ENCODE measurements at places on chromosomes 2 and 18.
A peak's percentile ranks its signal among the peaks of the same experiment; 100 is the strongest.

GRCh38 chr2:30026091-30027055 is 105.0 kb upstream of the ALK start:
- DNase-seq, result no peak

DNA sequence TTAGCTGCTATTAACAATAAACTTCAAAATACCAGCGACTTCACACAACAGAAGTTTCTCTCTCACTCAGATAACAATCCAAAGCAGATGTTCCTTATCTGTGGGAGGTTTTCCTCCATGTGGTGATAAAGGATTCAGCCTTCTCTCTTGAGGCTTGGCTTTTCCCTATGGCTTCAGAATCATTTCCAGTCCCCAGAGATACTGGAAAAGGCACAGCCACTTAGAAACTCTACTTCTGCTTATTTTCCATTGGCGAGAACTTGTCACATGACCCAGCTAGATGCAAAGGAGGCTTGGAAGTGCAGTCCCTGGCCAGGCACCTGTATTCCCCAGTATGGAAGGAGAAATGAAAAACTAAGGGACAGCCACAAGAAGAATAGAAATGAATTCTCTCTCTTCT is 344.8 kb downstream of the MTX2 start:
- DNase-seq, result no peak

- DNase-seq, result no peak
Observed at GRCh38 chr2:169714699-169715098, 18.9 kb upstream of the KLHL23 start.

DNA sequence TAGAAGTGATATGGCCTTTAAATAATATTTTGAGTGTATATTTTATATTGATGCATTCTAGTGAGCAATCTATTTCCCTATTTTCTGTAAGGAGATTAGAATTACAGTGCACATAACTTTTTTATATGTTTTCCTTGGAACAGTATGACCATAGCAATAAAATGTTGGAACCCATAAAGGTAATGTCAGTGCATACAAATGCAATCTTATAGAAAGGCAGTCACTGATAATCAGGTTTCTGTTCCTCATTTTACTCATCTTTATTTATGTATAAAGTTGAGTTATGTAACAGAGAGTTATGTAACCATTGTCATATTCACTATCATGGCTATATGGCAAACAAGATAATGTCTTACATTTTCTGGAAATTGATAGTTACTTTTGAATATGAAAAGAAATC is 179.9 kb upstream of the NETO1 start:
- DNase-seq, result no peak

- no peak for DNase-seq
Observed at GRCh38 chr2:241541564-241542277, 16.8 kb upstream of the BOK start.

- DNase-seq, result no peak
Observed at GRCh38 chr18:13245481-13246000, 27.0 kb downstream of the LDLRAD4 start.

DNA sequence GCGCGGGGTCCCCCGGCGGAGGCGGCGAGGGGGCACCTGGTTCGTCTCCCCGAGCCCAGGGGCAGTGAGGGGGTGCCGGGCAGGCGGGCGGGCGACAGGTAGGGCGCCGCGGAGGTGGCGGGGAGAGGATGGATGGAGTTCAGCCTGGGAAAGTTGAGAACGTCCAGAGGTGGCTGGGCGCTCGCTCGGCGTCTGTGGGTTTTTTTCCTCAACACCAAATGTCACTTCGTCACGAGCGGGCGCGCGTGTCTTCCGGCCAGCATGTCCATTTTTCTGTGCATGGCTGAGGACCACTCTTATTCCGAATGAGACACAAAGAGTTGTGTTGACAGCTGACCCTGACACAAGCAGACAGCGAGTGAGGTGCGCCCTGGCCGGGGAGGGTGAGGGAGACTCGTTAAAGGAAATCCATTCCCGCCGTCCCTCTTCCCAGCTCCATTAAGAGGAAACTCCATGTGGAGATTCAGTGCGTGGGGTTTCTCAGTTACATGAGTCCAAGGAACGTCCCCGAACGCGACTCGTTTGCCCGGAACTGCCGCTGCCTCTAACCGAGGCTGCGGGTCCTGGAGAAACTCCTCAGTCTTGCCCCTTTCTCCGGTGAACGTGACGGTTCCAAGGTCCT is 859 bp downstream of the GREB1L start:
- no peak for DNase-seq

DNA sequence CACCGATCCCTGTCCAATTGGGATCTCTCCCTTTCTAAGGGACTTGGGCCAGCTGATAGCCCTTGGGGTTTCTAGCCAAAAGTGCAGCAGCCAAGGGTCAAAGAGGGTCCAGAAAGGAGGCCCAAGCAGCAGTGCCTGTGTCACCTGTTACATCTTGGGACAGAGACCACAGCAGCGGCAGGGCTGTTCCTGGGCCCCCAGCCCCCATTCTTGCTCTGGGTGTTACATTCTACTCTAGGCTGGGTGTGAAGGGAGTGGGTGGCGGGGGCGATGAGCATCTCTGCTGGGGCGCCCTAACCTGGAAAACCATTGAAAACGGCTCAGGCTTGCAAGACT is 1.2 kb downstream of the PAX3 start:
- DNase-seq, result no peak

GRCh38 chr18:8972116-8972515 is 130.4 kb upstream of the NDUFV2 start:
- DNase-seq, result no peak

GRCh38 chr18:60831971-60832370 is 459.4 kb upstream of the MC4R start:
- DNase-seq, result no peak

- peak; percentile 64 for DNase-seq
Observed at GRCh38 chr2:117958186-117958585, 55.7 kb downstream of the CCDC93 start.

GRCh38 chr2:186098821-186099220 is 360.2 kb downstream of the FSIP2 start:
- no peak for DNase-seq

GRCh38 chr2:84851876-84852275 is 29.0 kb downstream of the TRABD2A start:
- no peak for DNase-seq

- no peak for DNase-seq
Observed at GRCh38 chr2:177726931-177727348, 334.4 kb downstream of the AGPS start.

- no peak for DNase-seq
Observed at GRCh38 chr2:53942280-53942679, 28.5 kb downstream of the PSME4 start.

- DNase-seq, result no peak
Observed at GRCh38 chr2:104862058-104862941, 8.4 kb downstream of the POU3F3 start.

GRCh38 chr2:225738735-225739134 is 339.2 kb downstream of the NYAP2 start:
- DNase-seq, result no peak

DNA sequence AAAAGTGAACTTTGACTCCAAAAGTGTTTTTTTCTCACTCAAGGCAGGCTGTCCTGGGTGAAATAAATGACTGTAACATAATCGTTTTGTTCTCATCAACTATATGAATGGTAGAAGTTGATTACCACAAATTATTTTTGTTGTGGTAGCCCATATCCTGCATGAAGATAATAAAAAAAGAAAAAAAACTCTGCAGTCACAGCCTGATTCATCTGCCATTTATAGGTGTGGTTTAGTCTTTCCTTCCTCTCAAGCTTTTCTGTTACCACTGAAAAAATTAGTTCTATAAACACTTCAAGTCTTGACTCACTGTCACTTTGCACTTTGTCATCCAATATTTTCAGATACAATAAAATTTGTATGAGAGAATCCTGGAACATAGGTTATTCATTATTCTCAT is 522.0 kb downstream of the PLCL1 start:
- DNase-seq, result no peak

GRCh38 chr2:146602383-146602782 is 1242.4 kb upstream of the ACVR2A start:
- no peak for DNase-seq

DNA sequence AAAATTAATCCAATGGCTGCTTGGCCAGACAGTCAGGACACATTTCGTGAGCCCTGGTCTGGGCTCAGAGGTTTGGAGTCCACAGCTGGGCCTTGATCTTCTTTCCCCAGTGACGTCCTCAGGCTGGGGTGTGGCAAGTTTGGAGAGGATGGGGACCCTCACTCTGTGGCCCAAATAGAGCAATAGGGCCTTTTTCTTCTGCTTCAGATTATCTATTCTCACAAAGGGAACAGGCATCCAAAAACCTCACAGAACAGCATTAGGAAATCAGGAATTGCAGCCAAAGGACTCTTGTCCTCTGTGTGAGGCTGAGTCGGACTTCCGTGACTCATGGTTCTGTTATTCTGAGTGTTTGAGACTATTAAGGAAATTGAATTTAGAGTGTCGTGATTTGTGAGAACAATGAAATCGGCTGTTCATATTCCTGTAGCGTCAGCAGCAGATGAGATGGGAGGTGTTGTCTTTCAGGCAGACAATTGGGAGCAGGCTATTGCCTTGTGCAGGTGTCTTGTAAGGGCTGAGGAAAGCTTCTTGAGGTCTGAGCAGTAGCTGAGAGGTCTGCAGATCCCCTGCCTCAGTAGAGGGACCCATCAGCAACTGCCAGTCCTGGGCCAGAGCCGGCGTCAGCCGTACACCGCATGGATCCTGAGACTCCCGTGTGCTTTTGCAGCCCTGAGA is 113.8 kb downstream of the SH3RF3 start:
- DNase-seq, result peak; percentile 72

DNA sequence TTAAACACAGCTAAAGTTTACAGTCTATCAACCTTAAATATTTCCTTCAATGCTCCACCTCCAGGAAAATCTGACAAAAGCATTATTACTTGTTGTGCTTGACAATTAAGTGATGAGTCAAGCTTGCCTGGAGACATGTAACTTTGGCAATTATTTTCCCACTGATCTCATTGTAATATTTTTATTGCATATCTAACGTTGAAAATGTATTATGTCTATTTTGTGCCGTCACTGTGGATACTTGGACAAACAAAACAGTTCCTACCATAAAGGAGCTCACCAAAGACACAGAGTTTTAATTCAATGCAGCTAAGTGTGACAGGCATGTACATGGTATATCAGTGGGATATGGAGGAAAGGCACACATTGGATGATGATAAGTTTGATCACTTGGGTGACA is 24.7 kb downstream of the RNF103 start:
- peak; percentile 26 for DNase-seq

DNA sequence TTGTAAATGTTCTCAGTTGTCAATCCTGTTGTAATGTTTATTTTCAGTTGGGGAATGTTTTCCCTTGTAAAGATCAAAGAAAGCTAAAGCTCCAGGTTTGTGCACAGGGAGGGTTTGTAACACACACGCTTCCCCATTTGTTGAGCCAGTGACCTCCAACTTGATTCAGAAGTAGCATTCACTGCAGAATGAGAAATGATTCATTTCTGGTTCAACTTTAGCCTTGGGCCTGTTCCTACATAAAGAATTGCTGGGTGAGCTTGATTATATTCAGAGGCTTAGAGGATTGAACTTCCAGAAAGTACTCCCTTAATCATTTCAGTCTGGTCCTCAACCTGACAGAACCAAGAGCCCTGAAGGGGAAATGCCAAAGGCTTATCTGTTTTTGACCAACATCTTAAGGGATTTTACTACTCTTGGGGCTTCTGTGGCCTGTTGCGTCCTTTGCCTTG is 70.6 kb upstream of the CAVIN2 start:
- no peak for DNase-seq

GRCh38 chr2:148994341-148994740 is 44.2 kb upstream of the LYPD6B start:
- no peak for DNase-seq

- no peak for DNase-seq
Observed at GRCh38 chr2:231604101-231604684, 11.5 kb downstream of the TEX44 start.

GRCh38 chr2:64672708-64673107 is 19.0 kb upstream of the SERTAD2 start:
- DNase-seq, result no peak

DNA sequence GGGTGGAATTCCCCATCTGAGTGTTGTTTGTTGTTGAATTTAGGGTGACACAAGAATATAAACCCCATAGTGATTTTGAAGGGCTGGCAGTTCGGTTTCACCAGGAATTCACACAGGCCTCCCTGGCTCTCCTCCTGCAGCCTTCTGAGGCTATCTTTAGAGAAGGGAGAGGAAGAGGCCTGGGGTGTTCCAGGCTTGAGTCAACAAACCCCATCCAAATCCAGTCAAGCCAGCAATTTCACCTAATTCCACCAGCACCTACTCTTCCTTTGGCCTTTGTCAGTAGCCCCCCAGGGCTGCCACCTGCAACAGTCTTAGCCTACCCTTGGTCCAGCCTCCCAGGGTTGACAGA is 32.0 kb downstream of the MARCHF4 start:
- no peak for DNase-seq

- DNase-seq, result no peak
Observed at GRCh38 chr2:28752631-28753376, 1.2 kb downstream of the PPP1CB start.

GRCh38 chr18:79322441-79322840 is 73.3 kb upstream of the NFATC1 start:
- DNase-seq, result no peak

DNA sequence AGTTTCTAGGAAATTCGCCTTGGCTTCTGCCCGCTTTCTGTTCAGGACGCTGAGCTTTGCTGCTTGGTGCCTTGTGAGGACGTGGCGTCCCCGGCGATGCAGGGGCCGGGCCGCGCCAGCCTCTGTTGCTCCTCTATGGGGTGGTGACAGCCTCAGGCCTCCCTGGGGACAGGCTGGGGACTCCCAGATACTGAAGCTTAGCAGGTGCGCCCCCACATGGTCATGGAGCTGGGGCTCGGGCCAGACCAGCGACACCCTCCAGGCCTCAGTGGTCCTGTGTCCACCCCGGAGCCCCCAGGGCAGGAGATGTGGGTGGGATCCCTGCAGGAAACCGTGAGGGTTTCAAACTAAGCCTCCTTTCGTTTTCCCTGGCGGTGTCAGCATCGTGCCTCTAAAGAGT is 29.2 kb downstream of the KCNG2 start:
- no peak for DNase-seq

DNA sequence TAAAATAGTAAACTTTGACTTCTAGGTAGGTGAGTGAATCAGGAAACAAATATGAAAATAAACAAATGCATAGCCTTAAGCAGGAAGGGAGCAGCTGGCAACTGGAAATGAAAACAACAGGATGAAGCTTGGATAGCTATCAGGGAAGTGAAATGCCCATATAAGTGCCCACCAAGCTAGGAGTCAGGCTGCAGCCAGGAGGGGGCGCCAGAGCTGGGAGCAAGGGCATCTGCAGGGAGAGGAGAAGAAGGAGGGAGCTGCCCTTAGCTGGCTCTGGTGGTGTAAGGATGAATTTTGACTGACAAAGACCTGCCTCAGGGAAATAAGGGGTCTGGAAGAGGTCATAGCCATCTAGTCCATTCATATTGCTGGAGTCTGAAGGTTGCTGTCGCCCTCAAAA is 298.3 kb downstream of the TDRD15 start:
- DNase-seq, result no peak

Data from pulmonary artery endothelial cell (primary cell).